ENCODE measurements at places on chromosomes 11 and 22. TPM values are rescaled to one million over a fixed set of nuclear protein-coding genes. Genes with fewer than 3 reads are reported as not detected.

DNA sequence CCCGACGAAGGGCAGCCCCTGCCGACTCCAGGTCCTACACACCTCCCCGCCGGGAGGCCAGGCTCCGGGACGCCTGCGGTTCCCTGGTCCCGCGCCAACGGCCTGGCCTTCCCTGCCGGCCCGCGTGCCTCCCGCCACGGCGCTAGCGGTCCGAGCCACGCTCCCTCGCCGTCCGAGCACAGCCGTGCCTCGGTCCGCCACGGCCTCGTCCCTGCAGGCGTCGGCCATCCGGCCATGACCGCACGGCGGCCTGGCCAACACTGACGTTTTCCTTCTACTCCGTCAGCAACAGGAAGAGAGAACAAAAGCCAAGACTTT is 532 bp downstream of the EIF4G2 start:
- DNase-seq = no peak
- H3K4me1 ChIP-seq = peaks cover 40% of the 10 kb centered on the region
- H3K27ac ChIP-seq = peak overlapping the region; percentile 99
- H3K27me3 ChIP-seq = no peaks in the 10 kb centered on the region
- peaks cover 12% of the 10 kb centered on the region for H3K36me3 ChIP-seq

- no peaks in the 10 kb centered on the region for H3K4me1 ChIP-seq
- H3K36me3 ChIP-seq = no peaks in the 10 kb centered on the region
- H3K4me3 ChIP-seq = no peak overlapping the region
- H3K27me3 ChIP-seq = no peaks in the 10 kb centered on the region
- H3K27ac ChIP-seq = no peak overlapping the region
Measured at GRCh38 chr11:87583931-87584330, 546.2 kb downstream of the TMEM135 start.

DNA sequence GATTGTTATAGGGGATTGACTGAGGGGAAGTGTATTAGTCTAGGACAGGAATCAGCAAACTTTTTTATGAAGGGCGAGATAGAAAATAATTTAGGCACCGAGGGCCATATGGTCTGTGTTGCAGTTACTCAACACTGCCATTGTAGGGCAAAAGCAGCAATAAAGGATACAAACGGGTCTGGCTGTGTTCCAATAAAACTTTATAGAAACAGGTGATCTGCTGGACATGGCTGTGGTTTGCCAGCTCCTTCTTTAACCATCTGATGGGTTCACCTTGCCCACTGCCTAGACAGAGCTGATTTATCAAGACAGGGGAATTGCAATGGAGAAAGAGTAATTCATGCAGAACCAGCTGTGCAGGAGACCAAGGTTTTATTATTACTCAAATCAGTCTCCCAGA is 20.0 kb downstream of the PRR5L start:
- no peak overlapping the region for H3K4me3 ChIP-seq
- H3K4me1 ChIP-seq = no peaks in the 10 kb centered on the region
- no peaks in the 10 kb centered on the region for H3K27me3 ChIP-seq
- H3K27ac ChIP-seq = no peak overlapping the region

GRCh38 chr11:134025082-134025429 is 43.8 kb upstream of the JAM3 start:
- H3K4me3 ChIP-seq = no peak overlapping the region
- H3K4me1 ChIP-seq = no peaks in the 10 kb centered on the region
- H3K27me3 ChIP-seq = no peaks in the 10 kb centered on the region
- H3K36me3 ChIP-seq = no peaks in the 10 kb centered on the region

- peak overlapping the region; percentile 83 for H3K27ac ChIP-seq
- H3K4me3 ChIP-seq = no peak overlapping the region
- H3K27me3 ChIP-seq = no peaks in the 10 kb centered on the region
- peaks cover 73% of the 10 kb centered on the region for H3K4me1 ChIP-seq
Measured at GRCh38 chr11:33703234-33703633, 2.6 kb upstream of the C11orf91 start.

The TMEM25 gene
- total RNA-seq = 6.8 TPM

The CCDC81 gene
- total RNA-seq = 0.52 TPM

- H3K27me3 ChIP-seq = peaks cover 4% of the 10 kb centered on the region
- no peaks in the 10 kb centered on the region for H3K36me3 ChIP-seq
- peak overlapping the region; percentile 30 for H3K27ac ChIP-seq
- DNase-seq = no peak
Measured at GRCh38 chr22:42365111-42365865, 66.9 kb downstream of the NFAM1 start.

DNA sequence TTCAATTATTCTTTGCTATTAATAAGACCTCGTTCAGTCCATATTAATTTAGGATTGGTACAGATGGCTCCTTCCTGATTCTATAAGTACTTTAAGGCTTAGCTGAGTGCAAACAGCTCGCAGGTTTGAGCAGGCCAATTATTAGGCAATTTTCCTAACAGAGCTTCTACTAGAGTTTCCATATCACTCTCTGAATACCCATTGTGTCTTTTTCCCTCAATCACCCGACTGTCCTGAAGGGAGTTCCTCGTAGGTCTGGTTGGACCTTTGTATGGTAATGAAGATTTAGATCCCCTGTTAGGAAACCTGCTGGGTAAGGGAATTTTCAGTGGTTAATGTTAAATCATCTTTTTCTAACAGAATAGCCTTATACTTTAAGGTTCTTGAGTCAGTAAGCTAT is 61.1 kb downstream of the ARHGAP42 start:
- no peak for DNase-seq
- no peaks in the 10 kb centered on the region for H3K27me3 ChIP-seq
- H3K27ac ChIP-seq = no peak overlapping the region
- H3K36me3 ChIP-seq = no peaks in the 10 kb centered on the region

DNA sequence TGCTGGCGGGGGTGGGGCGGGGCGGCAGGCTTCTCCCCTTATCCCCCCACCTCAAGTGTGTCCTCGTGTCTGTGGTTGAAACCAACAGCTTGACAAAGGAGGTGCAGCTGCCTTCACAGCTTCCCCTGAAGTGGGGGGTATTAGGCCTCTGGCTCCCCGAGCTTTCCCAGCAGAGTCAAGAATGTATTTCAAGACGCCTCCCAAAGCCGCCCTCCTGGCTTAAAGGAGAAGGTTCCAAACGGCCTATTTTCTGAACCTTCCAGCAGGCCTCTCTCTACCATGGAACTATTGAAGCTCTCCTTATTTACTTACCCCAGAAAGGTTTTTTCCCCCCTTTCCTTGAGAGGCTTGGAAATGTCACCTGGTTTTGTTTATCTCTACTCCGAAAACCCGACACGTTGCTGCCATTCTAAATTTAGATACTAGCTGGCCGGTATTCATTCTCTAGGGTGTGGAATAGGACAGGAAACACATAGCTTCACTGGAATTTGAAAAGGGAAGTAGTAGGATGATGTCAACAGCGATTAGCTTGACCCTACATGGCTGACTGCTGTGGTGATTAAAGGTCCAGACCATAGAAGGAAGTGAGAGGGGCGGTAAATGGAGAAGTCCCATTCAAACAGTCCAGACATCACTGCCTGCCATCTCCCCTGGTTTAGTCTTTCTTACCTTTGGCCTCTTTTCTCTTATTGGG is 671 bp upstream of the PICALM start:
- peak overlapping the region; percentile 96 for H3K4me3 ChIP-seq
- H3K4me1 ChIP-seq = peaks cover 23% of the 10 kb centered on the region
- peak overlapping the region; percentile 98 for H3K27ac ChIP-seq

DNA sequence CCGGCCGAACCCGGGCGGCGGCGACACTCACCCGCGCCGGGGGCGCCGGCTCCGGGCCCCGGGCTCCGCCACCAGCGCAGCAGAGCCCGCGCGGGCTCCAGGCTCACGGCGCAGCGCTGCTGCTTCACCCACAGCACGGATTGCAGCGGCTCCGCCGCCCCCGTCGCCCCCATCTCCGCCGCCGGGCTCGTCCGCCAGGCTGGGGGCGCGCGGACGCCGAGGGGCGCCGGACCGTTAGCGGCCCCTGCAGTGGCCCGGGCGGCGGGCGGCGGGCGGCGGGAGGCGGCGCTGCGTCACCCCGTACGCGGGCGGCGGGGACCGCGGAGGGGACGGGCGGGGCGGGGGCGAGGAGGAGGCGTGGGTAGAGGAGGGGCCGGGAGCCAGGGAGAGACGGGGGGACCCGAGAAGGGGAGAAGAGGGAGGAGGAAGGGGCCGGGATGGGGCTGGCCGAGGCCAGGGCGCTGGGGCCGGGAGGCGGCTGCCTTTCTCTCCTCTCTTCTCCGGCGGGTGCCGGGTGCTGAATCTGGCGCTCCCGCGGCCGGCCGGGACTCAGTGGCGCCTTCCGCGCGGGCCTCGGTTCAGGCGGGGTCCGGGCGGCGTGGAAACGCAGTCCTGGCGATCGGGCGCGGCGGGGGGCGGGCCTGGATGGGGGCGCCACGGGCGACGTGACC is at the start of gene CERK:
TSS of gene CERK (minus strand) at position 277 of the 671 bp plus-strand sequence. CDS start at position 173, 104 bp downstream.
- no peaks in the 10 kb centered on the region for H3K36me3 ChIP-seq
- peak; percentile 84 for DNase-seq
- no peaks in the 10 kb centered on the region for H3K27me3 ChIP-seq
- peak within 1 kb of the TSS; percentile 84 for H3K4me3 ChIP-seq
- H3K4me1 ChIP-seq = peaks cover 61% of the 10 kb centered on the region

GRCh38 chr11:58928107-58928499 is 11.2 kb upstream of the GLYATL1 start:
- H3K4me1 ChIP-seq = no peaks in the 10 kb centered on the region
- no peak overlapping the region for H3K4me3 ChIP-seq
- no peaks in the 10 kb centered on the region for H3K36me3 ChIP-seq
- DNase-seq = no peak

The GUCY1A2 gene
- total RNA-seq = 9.4 TPM

DNA sequence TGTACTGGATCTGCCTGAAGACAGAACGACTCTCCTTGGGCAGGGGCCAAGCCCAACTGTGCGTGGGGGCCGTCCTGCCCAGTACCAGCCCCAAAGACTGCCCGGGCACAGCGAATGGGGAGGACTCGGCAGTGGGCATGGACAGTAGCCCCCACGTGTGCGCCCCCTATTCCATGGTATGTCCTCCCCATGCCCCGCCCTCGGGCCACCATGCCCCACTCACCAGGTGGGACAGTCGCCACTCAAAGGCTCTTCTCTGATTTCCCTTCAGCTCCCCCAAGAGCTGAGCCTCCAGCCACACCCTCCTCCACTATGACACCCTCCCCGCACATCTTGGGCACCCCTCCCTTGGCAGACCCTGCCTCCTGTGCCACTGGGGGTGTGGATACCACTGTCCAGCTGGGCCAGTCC is 43.5 kb downstream of the GNB1L start:
- no peaks in the 10 kb centered on the region for H3K36me3 ChIP-seq
- no peak overlapping the region for H3K27ac ChIP-seq
- no peaks in the 10 kb centered on the region for H3K27me3 ChIP-seq
- H3K4me3 ChIP-seq = no peak overlapping the region
- no peak for DNase-seq

DNA sequence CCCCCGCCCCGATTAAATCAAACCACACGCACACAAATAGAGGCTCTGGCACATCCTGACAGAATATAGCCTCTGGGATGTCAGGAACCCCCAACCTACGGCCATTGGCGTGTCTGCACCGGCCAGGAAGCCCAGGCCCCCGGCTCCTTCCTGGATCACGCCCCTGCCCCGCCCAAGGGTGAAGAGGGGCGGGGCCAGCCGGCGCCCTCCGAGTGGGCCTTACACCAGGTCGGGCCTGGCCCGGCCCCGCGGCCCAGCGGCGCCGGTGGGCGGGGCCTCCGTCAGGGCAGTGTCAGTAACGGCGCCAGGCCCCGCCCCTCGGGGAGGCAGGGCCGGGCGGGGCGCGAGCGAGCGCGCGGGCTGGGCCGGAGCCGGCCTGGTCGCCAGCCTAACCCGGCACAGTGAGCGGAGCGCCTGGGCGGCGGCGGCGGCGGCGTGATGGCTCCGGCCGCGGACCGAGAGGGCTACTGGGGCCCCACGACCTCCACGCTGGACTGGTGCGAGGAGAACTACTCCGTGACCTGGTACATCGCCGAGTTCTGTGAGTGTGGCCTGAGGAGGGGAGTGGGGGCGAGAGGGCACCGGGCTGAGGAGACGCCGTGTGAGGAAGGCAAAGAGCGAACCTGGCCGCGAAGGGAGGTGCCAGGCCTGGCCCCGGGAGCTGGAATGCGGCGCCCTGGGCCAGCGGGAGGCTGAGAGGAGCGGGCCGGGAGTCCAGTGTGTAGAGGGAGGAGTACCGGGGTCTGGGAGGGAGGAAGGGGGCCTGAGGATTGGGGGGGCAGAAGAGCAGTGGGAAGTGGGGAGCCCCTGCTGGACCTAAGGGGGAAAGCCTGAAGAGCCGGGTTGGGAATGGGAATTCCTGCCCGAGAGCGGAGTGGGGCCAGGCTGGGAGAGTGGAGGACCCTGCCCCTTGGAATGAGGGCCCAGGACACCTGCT is at the start of gene ACER3:
TSS of gene ACER3 (plus strand) at position 380 of the 937 bp plus-strand sequence. CDS start at position 439, 59 bp downstream.
- H3K36me3 ChIP-seq = no peaks in the 10 kb centered on the region
- H3K4me1 ChIP-seq = peaks cover 22% of the 10 kb centered on the region
- peak; percentile 95 for DNase-seq
- H3K27me3 ChIP-seq = no peaks in the 10 kb centered on the region
- H3K4me3 ChIP-seq = peak within 1 kb of the TSS; percentile 87

- peaks cover 11% of the 10 kb centered on the region for H3K27me3 ChIP-seq
- DNase-seq = no peak
- H3K36me3 ChIP-seq = no peaks in the 10 kb centered on the region
- H3K4me3 ChIP-seq = no peak overlapping the region
- no peaks in the 10 kb centered on the region for H3K4me1 ChIP-seq
- H3K27ac ChIP-seq = no peak overlapping the region
Measured at GRCh38 chr11:128868841-128869671, 2.0 kb upstream of the KCNJ1 start.

GRCh38 chr11:69834811-69835800 is 15.9 kb upstream of the FGF3 start:
- no peak overlapping the region for H3K4me3 ChIP-seq
- H3K27ac ChIP-seq = no peak overlapping the region
- no peak for DNase-seq
- no peaks in the 10 kb centered on the region for H3K36me3 ChIP-seq

The GLYATL2 gene
- total RNA-seq = not detected

The MICAL2 gene
- total RNA-seq = 37.7 TPM

The FOLR2 gene
- 5.3 TPM for total RNA-seq

DNA sequence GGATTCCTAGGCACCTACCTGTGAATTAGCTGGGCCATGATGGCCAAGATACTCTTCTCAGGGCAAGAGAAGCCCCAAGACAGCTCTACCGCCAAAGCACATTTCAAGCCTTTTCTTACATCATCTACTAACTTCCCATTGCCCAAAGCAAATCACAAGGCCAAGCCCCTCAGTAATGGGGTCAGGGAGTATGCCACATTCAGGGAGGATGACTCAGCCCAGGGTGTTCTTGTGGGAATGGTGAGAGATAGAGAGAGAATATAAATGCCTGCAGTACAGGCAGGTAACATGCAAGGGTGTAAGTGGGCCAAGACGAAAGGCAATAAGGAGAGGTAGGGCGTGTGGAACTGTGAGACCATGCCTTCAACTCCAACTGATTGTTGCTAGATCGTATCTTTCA is 162.5 kb upstream of the ISX start:
- no peaks in the 10 kb centered on the region for H3K36me3 ChIP-seq
- H3K27ac ChIP-seq = no peak overlapping the region
- no peaks in the 10 kb centered on the region for H3K4me1 ChIP-seq

- no peak for DNase-seq
- H3K4me1 ChIP-seq = no peaks in the 10 kb centered on the region
- H3K4me3 ChIP-seq = no peak overlapping the region
Measured at GRCh38 chr22:28279888-28280287, 360.8 kb upstream of the PITPNB start.

Measured in psoas muscle (tissue), 8 donors.